ENCODE measurements at places on chromosomes 16 and 17.

GRCh38 chr16:49327466-49327865 lies 45.8 kb upstream of the CBLN1 start:
- no peak for DNase-seq

DNA sequence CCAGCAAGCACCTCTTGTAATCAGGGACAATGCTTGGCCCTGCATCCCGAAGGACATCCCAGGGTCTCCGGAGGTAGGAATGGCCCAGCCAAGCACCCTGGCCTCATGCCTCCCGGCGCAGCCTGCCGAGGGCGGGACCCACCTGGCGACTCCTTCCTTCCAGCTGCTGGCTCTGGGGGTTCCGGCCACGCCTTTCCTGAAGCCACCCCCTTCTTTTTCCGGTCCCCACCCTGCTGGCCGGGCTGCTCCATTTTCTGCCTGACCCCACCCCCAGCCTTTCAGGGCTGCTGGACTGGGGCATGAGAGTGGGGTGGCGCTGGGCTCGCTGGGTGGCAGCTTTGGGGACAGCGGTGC lies 22.5 kb upstream of the CIBAR2 start:
- no peak for DNase-seq

DNA sequence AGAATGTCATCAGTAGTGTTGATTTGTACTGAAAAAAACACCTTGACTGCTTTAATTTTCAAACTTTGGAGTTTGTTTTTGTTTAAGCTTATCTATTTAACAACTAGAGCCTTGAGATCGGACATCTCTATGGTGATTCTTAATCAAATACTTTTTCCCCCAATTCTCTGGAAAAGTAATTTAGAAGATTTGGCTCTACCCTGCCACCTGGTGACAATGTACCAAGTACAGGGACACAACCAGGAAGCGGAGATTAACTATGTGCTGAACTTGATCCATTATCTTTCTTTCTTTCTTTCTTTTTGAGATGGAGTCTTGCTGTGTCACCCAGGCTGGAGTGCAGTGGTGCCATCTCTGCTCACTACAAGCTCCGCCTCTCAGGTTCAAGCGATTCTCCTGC lies 30.8 kb downstream of the USP43 start:
- DNase-seq = no peak

DNA sequence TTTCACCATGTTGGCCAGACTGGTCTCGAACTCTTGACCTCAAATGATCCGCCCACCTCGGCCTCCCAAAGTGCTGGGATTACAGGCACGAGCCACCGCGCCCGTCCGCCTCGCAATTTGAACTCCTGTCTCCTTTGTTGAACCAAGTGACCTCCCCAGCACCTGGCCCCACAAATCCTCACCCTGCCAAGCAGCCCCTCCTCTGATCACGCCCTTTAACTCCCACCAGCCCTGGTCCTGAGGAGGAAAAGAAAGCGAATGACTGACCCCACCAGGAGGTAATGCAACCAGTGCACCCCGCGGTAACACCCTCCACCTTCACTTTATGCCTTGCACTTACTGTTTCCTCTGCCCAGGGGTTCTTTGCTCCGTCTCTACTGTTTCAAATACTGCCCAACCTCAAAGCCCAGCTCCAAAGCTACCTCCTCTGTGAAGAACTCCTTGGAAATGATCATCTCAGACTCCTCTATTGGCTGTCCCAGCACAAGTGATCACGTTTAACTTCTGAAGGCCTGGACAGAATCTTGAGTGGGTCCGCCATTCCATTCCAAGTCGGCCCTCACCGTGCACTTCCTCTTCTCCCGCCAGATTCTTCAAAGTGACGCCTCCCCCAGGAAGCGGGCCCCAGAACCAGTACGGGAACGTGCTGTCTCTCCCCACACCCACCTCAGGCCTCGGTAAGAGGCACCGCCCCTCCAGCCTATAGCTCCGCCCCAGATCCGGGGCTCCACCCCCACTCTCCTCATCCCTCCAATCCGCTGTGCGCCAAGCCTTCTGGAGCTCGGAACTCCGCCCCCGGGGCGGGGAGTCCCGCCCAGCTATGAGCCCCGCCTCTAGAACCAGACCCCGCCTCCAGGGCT lies 4.4 kb downstream of the CD19 start:
- DNase-seq = peak; percentile 20

DNA sequence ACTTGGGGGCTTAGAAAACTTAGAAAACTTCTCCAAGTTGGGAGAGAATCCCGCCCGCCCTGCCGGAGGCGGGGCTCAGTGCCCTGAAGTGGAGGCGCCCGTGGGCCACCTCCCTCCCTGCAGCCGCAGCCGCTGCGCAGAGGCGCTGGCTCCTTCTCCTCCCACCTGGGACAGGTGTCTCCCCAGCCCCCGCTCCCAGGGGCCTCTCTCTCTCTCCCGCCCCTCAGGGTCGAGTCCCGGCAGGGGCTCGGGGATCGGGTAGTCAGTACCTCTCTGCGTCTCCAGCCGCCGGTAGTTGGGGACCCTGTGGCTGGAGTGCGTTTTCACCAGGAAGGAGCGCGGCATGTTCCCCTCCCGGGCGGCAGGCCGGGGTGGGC lies 257 bp downstream of the SNAI3 start:
- DNase-seq = peak; percentile 55

DNA sequence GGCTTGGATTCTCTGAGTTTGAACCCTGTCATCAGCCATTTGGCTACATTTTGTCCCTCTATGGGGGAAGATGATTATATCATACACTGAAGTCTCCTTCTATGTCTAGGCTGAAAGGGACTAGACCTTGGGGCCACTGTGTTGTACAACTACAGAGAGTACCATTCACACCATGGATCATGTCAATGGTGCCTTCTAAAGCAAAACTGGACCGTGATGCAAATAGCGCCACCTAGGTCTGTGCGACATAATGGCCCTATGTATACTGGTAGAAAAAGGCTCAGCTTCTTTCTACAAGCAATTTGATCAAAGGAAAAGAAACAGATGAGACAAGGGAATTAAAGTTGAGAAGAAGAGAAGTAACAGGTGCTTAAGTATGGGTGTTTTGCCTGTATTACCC lies 100.7 kb downstream of the LYRM1 start:
- DNase-seq = no peak

DNA sequence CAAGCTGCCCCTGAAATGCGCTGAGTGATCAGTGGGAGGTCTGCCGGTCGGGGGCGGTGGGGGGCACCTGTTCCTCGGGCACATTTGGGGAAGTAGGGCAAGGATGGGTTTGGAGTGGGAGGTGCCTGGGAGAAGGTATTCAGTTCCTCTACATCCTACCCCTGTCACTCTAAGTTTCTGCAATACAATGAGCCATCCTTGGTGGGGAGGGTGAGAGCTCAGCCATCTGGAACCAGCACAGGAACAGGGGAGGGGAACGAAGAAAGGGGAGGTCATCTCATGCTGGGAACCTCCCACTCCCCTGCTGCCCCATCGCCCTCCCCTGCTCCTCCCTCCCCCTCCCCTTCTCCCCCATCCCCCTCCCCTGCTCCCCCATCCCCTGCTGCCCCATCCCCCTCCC lies 4.2 kb downstream of the DPH1 start:
- DNase-seq = no peak

DNA sequence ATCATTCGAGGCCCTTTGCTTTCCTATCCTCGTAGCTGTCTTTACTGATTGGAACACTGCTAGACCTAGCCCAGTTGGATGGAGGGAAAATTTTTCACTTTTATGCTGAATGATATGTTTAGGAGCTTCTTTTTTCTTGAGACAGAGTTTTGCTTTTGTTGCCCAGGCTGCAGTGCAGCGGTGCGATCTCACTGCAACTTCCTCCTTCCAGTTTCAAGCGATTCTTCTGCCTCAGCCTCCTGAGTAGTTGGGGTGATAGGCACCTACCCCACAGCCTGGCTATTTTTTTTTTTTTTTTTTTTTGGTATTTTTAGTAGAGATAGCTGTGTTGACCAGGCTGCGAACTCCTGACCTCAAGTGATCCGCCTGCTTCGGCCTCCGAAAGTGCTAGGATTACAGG lies 17.3 kb upstream of the PSMC5 start:
- DNase-seq = no peak

DNA sequence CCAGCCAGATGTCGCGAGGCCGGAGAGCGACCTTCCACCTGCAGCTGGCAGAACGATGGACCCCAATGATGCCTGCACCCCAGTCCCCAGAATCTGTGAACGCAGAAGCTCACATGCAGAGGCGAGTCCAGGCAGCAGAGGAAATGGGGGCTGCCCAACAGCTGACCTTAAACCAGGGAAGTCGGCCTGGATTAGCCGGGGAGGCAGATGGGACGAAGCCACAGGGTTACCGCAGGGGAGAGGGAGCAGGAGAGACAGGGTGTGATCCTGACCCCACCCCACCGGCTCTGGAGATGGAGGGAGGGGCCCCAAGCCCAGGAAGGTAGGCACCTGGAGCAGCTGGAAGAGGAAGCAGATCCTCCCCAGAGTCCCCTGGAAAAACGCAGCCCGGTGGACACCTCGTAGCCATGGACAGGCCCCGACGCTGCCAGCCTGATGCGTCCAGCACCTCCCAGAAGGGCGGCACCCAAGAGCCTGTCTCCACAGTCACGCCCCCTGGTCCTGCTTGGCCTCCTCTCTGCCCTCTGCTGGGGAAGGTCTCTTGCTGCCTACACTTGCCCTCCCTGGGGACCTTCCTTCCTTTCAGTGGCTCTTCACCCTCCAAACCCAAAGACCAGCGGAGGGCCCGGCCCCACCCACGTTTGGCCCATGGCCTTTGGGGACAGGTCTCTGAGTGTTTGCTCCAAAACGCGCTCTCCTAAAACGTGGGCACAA lies 37.3 kb downstream of the PIEZO1 start:
- peak; percentile 69 for DNase-seq

GRCh38 chr17:15650741-15651582 lies 31.5 kb upstream of the FBXW10B start:
- no peak for DNase-seq

- DNase-seq = peak; percentile 24
Measured at GRCh38 chr17:66468241-66469087, 166.1 kb downstream of the PRKCA start.

DNA sequence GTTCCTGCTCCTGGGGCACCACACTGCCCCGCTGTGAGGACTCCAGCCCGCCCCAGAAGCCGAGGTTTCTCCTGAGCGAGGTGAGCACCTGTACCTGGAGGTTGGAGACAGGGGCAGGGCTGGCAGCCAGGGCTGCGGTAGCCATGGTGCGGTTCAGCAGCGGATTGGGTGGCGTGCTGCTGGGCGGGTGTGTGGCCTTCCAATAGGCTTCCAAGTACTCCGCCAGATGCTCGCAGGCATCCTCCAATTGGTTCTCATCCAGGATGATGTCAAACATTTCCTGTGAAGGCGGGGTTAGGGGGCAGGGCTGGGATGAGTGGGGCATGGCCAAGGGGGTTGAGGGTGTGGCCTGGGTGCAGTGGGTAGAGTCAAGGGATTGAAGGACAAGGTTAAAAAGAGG lies 11.3 kb upstream of the ARL5C start:
- DNase-seq = no peak

- DNase-seq = no peak
Measured at GRCh38 chr16:398561-399339, 1.8 kb downstream of the NME4 start.

- DNase-seq = no peak
Measured at GRCh38 chr16:50491516-50491915, 56.7 kb upstream of the NKD1 start.

- no peak for DNase-seq
Measured at GRCh38 chr17:260031-260791, 78.8 kb upstream of the DOC2B start.

- DNase-seq = no peak
Measured at GRCh38 chr16:69031877-69032301, 73.6 kb upstream of the HAS3 start.

DNA sequence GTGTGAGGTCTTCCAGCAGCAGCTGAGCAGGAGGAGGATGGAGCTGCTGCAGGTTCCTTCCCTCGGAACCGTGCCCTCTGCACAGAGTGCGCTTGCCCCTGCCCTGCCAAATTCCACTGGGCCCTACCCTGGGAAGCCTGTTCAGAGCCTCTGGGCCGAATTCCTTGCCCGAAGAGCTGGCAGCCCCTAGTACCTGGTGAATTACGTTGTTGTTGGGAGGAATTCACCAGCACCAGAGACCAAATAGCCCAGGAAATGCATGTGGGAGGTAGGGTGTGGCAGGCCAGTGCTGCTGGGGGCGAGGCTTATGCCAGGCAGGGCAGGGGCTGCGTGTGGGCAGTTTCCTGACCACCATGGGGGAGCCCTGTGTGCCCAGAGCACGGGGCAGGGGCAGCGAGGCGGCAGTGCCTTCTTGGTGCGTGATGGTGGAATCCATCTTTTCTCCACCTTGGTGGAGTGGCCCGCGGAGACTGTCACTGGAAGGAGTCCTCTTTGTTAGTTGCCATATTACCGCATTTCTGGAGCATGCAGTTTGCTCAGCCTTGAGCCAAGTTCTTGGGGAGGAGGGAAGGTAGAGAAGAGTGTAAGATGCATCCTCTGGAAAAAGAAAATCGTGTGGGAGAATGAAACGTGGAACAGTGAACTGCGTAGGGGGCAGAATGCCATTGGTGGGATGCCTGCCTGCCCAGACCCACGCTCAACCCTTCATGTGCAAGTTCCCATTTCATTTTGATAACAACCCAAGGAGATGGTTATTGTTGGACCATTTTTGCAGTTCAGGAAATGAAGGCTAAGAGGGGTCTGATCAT lies 2.3 kb downstream of the MRC2 start:
- DNase-seq = no peak

DNA sequence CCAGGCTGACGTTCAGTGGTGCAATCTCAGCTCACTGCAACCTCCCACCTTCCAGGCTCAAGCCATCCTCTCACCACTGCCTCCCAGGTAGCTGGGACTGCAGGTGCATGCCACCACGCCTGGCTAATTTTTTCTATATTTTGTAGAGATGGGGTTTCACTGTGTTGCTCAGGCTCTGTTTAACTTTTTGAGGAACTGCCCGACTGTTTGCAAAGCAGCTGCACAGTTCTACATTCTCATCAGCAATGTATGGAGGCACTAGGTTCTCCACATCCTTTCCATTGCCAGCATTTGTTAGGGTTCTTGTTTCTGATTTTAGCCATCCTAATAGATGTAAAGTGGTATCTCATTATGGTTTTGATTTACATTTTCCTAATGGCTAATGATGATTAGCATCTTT lies 9.4 kb downstream of the TNRC6A start:
- DNase-seq = no peak

DNA sequence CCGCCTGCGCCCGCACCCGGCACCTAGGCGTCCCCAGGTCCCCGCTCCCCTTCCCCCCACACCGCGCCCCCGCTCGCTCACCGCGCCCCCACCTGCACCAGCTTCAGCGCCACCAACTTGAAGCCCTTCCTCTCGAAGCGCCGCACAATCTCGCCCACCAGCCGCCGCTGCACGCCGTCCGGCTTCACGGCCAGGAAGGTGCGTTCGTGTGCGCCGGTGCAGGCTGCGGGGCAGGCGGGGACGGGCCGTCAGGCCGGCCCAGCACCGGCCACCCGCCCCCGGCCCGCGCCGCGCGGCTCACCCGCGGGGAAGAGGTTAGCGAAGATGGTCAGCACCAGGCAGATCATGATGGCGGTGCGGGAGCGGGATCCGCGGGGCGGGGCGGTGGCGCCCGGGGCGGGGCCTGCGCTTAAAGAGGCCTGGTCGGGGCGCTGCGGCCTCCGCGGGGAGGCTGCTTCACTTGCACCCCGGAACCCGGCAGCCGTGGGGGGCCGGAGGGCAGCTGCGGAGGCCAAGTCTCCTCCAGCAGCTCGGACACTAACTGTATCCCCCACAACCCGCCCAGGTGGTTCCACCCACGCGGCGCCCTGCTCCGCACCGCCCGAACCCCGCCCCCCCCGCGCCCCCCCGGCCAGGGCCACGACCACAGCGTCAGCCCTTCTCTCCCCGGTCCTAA lies at the start of gene NME3:
NME3 (minus strand) TSS at position 356 of the 676 bp plus-strand sequence; CDS start at position 347, 9 bp downstream.
- DNase-seq = peak; percentile 83

Data from urothelium cell line (cell line).